ENCODE measurements at places on chromosomes 4 and X.

DNA sequence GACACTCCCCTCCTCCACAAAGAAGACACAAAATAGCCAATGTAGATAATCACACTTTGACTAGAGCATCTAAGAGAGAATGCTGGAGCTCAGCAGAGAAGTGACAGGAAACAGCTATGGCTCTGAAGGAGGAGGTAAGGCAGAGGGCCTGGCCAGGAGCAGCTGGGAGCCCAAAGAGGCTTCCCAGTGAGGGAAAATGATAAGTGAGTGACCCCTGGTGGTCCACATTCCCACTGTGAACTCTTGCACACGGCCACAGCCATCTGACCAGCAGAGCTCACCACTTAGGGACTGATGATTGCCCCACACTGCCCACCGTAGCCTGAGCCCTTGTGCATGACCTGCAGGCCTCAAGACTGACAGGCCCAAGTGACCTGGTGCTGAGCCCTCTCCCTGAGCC is 162.7 kb upstream of the GALNTL6 start:
- no peak for DNase-seq

- DNase-seq: no peak
Measured at GRCh38 chr4:93981594-93981993, 153.0 kb downstream of the ATOH1 start.

DNA sequence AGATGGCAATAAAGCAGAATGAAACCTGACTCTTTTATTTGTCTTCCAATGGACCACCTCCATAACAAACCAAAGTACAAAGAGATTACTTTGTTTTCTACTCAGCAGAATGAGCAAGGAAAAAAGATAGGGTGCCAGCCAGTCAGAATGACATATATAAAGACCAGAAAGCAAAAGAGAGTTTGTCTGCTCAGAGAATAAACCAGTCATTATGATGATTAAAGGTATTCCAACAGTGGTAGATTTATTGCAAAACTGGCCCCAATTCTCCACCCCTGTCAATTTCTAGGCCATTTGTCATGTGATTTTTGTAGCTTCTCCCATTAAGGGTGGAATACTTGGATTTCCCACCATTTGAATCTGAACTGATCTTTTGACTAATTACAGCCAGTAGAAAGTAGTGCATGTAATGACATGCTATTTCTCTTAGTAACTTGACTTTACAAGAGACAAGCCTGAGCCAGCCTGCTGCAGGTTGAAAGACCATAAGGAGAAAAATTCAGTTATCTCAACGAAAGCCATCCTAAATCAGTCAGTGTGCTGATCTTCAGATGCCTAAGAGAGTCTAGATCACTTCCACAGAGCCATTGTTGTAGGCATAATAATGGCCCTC is 203.1 kb downstream of the EPHA5 start:
- no peak for DNase-seq

DNA sequence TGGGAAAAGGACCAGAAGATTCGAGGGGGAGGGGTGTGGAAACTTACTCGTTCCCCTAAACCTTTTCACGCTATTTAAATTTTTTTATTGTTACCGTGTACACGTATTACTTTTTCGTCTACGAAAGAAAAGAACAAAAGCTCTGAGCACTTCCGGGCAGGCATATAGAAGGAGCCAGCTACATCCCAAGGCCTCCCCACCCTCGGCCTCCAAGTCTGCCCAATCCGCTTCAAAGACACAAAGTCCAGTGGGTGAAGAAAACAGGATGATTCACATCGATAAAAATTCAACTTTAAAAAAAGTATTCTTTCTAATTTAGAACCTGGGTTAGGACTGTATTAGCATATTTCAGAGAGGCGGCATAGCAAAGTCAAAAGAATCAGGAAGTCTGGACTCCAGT is 23.1 kb downstream of the SEL1L3 start:
- DNase-seq: no peak

DNA sequence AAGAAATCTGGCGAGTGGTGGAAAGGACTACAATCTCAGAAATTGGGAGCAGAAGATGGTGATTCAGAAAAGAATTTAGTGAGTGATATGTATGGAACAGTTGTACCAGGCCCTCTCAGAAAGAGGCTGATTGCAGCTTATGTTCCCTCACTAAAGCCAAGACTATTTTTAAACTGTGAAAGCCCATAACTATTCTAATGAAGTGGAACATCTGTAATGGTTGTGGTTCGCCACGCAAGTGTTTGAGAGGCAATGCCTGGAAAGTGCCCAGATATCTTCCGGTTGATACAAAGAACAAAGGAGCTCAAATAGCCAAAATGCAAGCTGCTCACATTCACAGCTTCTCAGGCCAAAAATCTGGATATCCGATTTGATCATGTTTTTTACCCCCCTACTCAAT is 1250.7 kb downstream of the RAPGEF2 start:
- no peak for DNase-seq

- no peak for DNase-seq
Measured at GRCh38 chr4:130306566-130306965, 1210.6 kb downstream of the C4orf33 start.

GRCh38 chr4:683982-684622 is 4.8 kb downstream of the SLC49A3 start:
- DNase-seq: no peak

- no peak for DNase-seq
Measured at GRCh38 chrX:141467442-141467841, 117.1 kb downstream of the SPANXA1 start.
